GM06990 (cell line): ENCODE measurements at places on chromosomes 7 and 10.

- DNase-seq: no peak
Measured at GRCh38 chr7:131657881-131658280, 101.5 kb upstream of the PODXL start.

- DNase-seq: no peak
Measured at GRCh38 chr10:110972231-110973134, 53.1 kb downstream of the SHOC2 start.

DNA sequence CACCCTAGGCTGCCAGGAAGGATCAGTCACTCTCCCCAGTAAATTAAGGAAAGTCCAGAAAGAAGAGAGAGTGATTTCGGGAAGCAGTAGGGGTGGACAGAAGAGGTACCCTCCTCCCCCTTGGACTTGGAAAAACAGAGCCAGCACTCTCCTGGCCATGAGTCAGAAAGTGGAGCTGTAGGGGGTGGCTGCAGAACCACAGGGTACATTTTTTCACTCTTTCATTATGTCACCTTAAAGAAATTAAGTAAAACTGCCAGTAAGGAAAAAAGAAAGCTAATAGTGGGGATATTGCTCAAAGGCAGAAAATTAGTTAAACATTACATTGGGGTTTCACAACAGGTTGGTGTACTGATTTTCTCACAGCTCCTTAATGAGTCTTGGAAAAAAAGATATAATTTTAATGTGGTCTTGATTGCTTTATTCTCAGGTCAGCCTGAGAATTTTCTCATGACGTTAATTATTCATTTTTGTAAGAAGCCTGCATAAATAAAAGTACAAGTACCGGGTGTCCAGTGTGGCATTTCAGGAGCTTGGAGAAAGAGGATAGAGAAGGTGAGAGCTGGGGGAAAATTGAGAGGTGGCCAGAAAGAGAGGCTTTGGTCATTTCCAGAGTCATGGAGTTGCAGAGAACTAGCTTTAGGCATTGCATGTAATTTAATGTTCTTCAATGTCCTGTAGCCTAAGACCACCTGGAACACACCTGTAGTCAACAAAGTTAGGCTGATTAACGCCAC is 23.2 kb upstream of the AOAH start:
- DNase-seq: no peak

GRCh38 chr10:23358357-23358756 is 13.8 kb upstream of the C10orf67 start:
- no peak for DNase-seq

DNA sequence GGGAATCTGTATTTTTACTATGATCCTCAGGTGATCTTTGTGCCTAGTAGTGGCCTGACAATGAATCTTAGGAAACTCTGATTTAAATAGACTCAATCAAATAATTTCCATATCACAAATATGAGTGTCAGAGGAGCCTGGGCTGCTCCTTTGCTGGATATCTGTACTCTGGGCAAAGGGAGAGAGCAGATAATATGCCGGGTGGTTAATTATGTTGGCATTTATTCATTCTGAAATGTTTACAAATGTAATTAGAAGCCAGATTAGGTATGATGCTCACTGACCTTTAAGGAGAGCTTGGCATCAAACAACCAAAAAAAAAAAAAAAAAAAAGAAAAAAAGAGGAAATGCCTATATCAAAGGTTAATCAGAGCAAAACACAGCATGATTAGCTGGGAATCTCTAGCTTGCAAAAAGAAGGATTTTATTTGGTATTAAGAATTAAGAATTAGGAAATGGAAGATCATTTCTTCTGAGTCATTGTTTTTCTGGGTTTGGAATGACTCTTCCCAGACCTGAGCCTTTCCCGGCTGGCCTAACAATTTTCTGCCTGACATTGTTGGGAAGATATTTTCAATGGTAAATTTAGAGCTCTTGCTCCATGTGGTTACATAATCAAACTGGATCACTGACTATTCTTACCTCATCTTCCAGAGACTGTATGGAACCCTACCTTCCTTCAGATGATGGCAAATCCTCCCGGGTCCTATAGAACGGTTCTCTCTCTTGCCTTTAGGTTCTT is 365.3 kb downstream of the REEP3 start:
- no peak for DNase-seq

DNA sequence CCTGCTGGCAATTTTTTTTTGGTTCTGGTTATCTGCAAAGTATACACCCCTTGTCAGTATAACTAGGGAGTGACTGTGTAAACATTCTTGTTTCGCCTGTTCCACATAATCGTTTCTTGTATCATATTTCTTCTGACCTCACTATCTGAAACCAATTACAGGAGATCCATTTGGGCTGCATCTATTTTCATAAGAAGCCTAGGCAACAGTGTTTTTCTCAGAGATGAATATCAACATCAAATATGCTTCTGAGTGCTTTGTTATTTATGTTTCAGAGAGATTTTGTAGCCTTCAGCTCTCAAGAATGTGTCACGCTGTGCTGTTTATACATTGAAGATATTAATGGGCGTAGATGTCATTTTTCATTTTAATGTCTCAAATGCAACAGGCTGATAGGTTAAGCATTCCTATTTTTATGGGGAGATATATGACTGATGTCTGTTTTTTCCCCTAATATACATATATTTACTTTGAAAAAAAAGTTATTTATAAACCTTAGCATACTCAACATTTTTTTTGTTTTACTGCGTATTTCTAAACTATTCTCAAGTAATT is 115.5 kb downstream of the FOXP2 start:
- DNase-seq: no peak

- no peak for DNase-seq
Measured at GRCh38 chr7:116337018-116337417, 126.7 kb downstream of the TES start.

- no peak for DNase-seq
Measured at GRCh38 chr7:146528581-146528980, 412.0 kb downstream of the CNTNAP2 start.

DNA sequence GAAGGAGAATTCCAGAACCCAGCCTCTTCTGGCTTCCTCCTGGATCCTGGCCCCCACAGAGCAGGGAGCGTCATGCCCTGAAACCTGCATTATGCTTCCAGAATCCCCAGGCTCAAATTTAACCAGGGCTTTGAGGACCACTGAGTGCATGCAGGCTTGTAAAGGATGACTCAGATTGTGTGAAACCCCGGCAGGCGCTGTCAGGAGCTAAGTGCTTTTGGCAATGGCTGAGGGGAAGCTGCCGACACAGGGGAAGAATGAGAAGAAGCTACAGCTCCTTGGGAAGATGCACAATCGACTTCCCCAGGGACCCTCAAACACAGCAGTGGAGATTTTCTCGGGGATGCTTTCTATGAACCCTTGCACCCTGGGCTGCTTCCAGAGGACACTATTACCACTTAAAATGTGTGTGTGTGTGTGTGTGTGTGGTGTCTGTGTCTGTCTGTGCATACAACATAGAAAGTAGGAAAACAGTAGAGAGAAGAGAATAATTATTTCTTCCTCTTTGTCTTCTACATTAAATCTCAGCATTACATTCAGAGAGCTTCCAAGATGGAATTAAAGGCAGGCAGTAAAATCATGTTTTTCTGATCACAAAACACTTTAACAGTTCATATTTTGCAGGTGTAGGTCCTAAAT is 183.5 kb upstream of the INHBA start:
- DNase-seq: no peak

GRCh38 chr7:115477193-115477651 is 553.3 kb downstream of the TFEC start:
- no peak for DNase-seq

DNA sequence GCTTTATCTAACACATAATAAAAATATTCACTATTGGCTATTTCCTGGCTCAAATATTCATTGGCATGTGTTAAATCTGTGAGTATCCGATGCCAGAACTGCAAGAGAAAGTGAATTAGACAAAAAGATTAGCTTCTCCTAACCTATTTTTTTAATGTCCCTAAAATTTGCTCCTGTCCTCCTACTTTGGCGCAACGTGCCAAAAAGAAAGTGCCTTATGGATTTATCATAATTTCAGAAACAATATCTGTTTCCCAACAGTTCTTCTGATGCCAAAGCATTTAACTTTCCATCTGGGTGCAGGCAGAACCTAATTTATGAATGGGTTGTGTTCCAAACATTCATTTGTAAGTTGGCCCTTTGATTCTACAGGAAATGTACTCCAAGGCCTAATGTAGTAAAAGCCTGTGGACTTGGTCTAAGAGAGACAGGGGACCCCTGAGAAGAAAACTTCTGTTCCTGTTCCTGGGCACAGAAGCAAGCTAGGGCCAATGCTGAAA is 15.4 kb downstream of the PIP4K2A start:
- no peak for DNase-seq

DNA sequence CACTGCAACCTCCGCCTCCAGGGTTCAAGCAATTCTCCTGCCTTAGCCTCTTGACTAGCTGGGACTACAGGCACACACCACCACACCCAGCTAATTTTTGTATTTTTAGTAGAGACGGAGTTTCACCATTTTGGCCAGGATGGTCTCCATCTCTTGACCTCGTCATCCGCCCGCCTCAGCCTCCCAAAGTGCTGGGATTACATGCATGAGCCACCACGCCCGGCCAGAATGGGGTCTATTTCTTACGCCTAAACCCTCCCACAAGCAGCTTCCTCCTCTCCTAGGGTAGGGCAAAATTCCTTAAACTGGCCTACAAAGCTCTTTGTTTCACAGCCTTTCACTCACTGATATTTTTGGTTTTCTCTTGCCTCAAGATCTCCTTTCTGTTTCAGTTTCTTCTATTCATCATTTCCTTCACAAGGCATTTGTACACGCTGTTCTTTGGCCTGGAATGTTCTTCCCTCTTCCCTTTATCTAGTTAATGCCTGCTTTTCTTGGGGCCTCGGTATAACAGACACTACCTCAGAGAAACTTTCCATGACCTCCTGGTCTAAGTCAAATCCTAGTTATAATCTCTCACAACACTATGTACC is 6.7 kb downstream of the CPEB3 start:
- DNase-seq: no peak

- DNase-seq: no peak
Measured at GRCh38 chr7:22318376-22318775, 38.6 kb downstream of the RAPGEF5 start.

DNA sequence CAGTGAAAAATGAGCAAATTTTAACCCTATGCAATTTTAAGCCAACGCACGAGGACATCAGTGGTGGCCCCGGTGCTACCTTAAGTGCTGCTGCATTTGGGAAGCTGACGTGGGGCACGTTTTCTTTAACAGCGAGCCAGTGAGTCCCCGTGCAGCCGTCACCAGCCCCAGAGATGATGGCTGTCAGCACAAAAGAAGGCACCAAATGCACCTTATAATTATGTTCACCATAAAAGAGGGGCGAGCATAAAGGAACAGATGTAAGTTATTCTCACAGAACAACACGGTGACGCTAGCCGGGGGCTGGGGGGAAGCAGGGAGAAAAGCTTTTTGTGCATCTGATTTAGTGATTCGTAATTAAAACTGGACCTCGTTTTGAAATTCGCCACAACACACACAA is 260.1 kb downstream of the DNAJB6 start:
- no peak for DNase-seq

DNA sequence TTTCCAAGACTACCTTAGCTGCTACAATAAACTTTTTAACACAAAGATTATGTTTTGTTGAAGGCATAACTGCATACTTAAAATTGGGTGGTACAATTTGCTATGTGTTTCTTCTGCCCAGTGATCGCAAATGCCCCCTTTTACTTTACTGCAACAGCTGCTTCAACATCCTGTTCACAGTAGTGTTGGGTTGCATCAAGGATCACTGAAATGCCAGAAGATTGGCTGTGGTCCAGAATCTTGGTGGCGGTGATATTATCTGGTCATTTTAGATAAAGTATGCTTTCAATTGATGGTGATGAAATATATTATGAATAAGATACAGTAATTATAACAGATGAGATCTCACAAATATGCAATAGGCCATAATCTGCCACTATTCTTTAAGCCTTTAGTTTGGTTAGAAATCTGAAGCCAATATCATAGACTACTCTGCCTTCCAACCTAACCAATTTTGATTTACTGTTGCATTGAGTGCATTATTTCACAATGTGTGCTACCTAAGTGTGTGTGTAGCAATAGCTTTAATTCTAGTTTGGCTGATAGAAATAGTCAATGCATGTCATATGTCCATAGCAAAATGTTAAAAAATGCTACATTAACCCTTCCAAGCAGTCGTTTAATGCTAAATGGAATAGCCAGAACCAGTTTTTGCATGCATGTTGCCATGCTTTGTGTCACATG is 29.8 kb upstream of the ING3 start:
- DNase-seq: no peak

GRCh38 chr10:22760025-22760424 is 45.6 kb upstream of the PIP4K2A start:
- DNase-seq: no peak

- no peak for DNase-seq
Measured at GRCh38 chr7:112067632-112068540, 138.3 kb downstream of the DOCK4 start.
